ENCODE measurements at places on chromosomes 7 and 10.
A peak's percentile ranks its signal among the peaks of the same experiment; 100 is the strongest.

- DNase-seq = no peak
These were observed 68.1 kb downstream of the EXOC6 start for GRCh38 chr10:92916433-92916832.

- peak; percentile 62 for DNase-seq
These were observed 100.8 kb downstream of the PRTFDC1 start for GRCh38 chr10:24851629-24852028.

GRCh38 chr10:128102480-128103228, 23.6 kb downstream of the MKI67 start:
- DNase-seq = no peak

- no peak for DNase-seq
These were observed 124.2 kb upstream of the ZNF746 start for GRCh38 chr7:149621776-149622175.

GRCh38 chr7:116152276-116152675, 58.1 kb upstream of the TES start:
- DNase-seq = no peak

DNA sequence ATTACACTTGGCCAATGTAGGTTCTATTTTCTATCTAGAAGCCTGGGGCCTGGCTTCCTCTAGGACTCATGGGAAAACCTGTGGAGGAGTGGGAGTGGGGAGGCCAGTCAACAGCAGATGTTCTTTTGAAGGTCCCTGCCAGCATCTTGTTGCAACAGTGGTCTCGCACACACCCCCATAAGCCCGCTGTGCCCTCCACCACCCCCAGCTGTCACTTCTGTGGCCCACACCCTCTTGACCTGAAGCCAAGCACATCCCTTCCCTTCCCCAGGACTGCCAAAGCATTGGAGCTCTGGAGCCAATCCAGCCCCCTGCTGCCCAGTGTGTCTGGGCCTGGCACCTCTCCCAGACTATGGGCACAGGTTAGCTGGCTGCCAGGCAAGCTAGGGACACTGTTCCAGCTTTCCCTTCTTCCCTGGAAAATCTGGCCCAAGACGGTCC, 1.9 kb upstream of the STX1A start:
- peak; percentile 32 for DNase-seq

DNA sequence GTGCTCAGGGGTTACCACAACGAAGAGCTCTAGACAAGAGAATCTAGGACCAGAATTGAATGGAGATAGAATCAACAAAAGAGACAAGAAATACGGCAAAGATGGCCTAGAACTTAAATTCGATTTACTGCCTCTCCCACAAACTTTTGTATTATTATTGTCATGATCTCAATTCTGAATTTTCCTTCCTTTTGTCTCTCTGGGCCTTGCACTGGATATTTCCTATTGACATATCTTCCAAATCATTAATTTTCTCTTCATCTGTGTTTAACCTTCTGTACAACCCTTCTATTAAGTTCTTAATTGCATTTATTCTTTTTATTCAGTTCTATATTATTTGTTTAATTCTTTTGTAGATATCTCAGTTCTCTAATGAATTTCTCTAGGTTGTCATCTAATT, 28.4 kb downstream of the VSTM4 start:
- DNase-seq = no peak

- DNase-seq = no peak
These were observed 271.5 kb upstream of the TEX47 start for GRCh38 chr7:89067048-89067447.

GRCh38 chr10:95236068-95236903, 42.2 kb downstream of the ACSM6 start:
- DNase-seq = no peak

DNA sequence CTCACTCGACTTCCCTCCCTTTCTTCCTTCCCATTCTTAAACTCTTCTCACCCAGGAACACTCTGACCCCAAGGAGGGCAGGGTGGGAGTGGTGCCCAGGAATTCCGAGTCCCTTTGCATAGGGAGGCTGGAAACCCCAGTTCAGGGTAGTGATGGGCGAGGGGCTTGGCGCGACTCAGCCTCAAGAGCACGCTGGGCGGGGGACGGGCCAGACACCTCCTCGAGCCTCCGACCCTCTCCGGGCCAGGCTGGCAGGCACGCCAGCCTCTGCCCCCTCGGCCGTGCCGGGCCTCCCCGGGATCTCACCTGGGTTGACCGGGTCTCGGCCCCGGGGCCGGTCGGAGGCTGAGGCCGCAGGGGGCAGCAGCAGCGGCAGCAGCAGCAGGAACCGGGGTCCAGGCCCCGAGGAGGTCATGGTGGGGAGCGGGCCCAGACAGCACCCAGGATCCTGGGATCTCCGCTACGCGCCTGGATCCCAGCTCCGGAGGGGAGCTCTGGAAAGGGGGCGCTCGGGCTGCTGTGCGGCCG, 457 bp downstream of the PLOD3 start:
- DNase-seq = no peak

GRCh38 chr7:39413636-39414223, 152.5 kb upstream of the YAE1 start:
- no peak for DNase-seq

DNA sequence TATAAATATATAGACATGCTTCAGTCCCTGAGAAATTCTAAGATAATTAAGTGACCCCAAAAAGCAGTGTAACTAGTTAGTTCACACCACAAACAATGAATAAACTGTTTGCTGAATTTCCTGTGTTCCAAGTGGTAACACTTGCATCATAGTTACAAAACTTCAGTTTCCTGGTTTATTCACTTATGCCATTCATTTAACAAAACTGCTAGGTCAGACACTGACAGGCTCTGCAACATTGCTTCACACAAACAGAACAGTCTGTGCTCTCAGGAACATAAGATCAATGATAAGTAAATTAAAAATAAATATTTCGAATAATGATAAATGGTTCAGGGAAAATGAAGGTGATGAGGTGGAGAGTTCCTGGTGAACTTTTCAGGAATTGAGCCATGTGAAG, 133.3 kb upstream of the NAMPT start:
- DNase-seq = no peak

DNA sequence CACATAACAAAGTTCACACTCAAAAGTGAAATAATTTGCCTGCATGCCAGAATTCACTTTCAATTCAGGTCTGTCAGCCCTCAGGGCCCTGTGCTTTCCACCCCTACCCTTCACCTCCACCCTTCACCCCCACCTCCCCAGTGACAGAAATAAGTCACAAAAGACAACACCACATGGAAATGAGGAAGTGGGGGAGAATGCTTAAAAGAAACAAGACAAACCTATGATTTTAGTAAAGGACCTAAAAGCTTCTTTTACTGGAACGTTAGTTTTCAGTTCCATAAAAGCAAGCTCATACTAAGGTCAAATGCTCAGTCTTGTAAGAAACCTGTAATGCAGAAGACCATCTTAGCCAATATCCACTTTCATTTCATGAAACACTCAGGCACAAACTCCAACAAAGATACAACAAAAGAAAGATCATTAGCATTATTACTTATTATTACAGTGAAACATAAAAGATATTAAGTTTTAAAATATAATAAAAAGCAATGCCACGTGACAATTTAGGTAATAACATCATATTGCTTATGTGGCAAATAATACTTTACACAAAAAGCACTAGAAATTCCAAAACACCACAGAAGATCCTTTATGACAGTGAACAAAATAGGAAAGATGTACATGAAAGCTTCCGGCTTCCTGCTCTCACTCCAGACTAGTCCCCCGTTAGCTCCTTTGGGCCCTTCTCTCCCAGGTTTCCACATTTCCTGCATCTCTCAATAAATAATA, 112.1 kb downstream of the LMBR1 start:
- DNase-seq = no peak

DNA sequence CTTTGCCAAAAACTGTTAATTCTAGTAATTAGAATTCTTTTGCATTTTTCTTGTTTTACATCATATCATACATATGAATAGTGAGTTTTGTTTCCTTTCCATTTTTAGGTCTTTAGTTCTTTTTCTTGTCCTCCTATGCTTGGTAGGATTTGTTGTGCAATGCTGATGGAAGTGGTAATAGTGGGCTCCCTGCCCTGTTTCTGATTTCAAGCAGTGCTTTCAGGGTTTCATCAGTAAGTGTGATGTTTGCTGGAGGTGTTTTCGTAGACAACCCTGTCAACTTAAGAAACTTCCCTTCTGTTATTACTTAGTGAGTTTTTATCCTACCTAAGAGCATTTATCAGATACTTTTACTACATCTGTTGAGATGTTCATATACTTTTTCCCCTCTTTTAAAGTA, 50.5 kb downstream of the CSGALNACT2 start:
- DNase-seq = no peak

- DNase-seq = no peak
These were observed 101.2 kb downstream of the MKX start for GRCh38 chr10:27644307-27644939.

GRCh38 chr10:37801557-37801956, 55.9 kb downstream of the ZNF248 start:
- no peak for DNase-seq

GRCh38 chr10:124709861-124710260, 34.3 kb downstream of the FAM53B start:
- no peak for DNase-seq

DNA sequence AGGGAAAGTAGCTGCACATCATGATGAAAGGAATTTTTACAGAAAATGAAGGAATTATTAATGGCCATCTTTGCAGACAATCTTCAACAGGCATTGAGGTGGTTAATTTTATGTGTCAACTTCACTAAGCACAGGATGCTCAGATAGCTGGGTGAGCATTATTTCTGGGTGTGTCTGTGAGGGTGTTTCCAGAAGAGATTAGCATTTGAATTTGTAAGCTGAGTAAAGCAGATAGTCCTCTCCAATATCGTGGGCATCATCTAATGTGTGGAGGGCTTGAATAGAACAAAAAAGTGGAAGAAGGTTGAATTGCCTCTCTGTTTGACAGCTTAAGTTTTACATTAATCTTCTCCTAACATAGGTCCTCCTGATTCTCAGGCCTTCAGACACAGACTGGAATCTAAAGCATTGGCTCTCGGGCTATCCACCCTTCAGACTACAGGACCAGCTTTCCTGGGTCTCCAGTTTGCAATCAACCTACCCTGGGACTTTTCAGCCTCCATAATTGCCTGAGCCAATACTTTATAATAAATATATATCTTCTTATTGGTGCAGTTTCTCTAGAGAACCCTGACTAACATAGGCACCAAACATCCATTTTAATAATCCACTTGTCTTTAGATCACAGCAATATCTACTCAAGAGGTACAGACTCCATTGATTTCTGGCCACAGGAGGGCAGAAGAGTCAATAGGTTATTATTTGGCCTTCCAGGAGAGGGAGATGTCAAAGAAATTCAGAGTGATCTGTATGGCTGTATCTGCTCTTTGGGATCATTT, 10.5 kb upstream of the CRPPA start:
- peak; percentile 34 for DNase-seq

DNA sequence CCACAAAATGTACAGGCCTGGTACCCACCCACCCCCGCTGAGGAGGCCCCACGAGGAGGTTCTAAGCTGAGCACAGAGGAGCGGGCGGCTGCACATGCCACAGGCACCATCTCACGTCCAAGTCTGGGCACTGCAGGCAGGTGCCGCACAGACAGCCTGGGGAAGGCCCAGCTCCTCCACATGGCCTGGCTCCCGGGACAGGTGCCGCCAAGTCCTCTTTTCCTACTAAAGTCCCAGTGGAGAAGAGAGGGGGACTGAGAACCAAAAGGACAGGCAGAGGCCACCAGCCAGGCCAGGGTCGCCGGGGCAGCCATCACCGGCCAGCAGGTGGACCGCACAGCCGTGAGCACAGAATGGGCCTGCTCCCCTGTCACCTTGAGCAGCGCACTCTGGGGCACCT, 91.1 kb downstream of the MAD1L1 start:
- DNase-seq = no peak

DNA sequence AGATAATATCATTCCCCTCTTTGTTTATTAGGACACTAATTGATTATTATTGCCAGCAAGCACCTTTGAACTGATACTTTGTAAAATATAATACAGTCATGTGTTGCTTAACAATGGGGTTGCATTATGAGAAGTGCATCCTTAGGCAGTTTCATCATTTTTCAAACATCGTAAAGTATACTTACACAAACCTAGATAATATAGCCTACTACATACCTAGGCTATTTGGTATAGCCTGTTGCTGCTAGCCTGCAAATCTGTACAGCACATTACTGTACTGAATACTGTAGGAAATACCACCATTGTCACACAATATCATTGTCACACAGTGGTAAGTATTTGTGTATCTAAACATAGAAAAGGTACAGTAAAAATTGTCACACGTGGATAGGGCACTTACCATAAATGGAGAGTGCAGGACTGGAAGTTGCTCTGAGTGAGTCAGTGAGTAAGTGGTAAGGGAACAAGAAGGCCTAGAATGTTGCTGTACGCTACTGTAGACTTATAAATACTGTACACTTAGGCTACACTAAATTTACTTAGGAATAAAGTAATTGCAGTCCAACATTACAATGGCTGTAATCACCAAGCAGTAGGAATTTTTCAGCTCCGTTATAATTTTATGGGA, 70.7 kb downstream of the LCOR start:
- DNase-seq = no peak

GRCh38 chr7:104968648-104969047, 45.4 kb upstream of the KMT2E start:
- DNase-seq = no peak

GRCh38 chr10:33709008-33709753, 374.7 kb upstream of the NRP1 start:
- DNase-seq = no peak

DNA sequence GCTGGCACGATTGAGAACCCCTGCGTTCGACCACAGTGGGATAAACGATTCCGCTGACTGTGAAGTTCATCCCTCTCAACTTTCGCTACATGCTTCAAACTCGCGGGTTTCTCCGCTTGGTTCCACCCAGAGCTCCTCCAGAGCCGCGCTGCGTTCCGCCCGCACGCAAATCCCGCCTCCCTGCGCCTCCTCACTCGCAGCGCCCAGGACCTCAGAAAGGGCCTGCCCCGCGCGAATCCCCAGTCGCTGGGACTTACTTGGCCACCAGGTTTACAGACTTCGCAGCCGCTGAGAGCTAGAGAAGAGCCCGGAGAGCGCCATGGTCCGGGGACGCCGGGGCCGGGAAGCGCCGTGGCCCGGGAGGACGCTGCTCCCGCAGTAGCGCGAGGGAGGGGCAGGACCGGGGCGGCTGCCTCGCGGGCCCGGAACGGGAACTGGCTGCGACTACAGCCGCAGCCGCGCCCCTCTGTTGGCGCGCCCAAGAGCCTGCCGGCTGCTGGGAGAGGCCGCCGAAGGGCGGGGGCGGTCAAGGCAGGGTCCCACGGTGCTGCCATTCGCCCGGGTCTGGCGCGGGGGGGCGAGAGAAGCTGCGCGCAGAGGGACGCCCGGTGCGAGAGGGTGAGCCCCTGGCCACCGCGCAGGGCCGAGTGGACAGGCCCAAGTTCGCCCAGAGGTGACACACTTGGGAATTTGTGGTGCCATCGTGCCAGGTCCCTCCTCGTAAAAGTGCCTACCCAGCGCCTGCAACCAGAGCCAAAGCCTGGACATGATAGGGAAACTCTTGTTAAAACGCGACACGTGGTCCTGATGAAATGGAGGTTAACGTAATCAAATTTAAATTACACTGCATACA, at the start of gene NOD1:
NOD1 (minus strand) TSS at position 436 of the 853 bp plus-strand sequence. CDS start 21,863 bp downstream, outside the sequence.
- DNase-seq = peak; percentile 73

Data from NCI-H1105 (cell line).